AG04449 (cell line): ENCODE measurements at places on chromosomes 11 and 22.

- no peak for DNase-seq
These were observed 56.0 kb downstream of the PACS1 start for GRCh38 chr11:66126064-66126463.

- no peak for DNase-seq
These were observed 16.8 kb downstream of the LRRC32 start for GRCh38 chr11:76653674-76654284.

DNA sequence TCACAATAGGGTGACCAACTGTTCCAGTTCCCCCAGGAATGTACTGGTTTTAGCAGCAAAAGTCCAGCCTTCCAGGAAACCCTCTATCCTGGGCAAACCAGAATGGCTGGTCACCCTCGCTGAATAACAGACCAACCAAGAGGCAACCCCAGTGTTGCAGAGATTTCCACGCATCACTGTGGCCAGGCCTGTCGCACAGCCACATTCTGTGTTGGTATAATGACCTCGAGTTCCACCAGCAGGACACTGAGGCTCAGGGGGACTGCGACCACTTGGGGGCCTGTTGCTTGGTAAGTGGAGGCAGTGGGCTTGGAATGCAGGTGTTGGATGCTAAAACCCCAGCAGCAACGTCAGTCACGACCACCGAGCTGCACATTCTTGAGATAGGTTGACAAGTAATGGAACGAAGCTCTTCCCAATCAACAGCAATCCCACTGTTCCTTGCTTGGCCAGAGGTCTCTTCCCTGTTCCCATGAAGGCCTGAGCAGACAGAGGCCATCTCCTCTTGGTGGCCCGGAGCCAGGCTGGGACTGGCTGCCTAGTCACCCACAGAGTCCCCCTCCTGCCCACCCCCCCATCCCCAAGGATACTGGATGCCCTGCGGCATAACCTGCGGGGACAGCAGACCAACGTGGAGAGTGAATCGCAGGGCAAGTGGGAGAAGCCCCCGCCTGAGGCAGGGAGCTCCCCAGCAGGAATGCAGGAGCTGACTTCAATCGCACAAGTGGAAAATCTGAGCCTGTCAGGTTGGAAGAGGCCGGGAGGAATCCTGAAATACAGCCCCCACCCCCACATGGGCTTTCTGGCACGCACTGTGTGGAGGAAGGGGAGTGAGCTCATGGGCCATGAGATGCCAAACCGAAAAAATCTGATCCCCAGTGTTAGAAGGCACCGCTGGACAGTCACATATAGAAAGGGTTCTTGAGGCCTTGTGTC, 43.4 kb upstream of the MN1 start:
- DNase-seq: no peak

GRCh38 chr11:129701706-129702105, 113.9 kb upstream of the TMEM45B start:
- no peak for DNase-seq

DNA sequence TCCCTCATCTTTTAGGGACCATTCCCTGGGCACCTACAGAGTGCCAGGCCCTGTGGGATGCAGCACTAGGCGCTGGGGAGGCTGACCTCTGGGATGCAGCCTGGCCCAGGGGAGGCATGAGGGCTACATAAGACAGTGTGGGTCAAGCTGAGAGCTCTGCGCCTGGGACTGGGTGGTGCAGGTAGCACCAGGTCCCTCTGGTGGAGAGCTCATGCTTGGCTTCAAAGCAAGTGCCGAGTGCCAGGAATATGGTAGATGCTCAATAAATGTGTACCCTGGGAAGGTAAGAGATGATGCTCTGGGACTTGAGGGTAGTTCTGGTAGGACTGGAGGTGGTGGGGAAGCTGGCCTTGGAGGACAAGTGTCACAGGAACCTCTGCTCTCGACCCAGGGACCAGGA, 2.0 kb upstream of the MPPED1 start:
- no peak for DNase-seq

DNA sequence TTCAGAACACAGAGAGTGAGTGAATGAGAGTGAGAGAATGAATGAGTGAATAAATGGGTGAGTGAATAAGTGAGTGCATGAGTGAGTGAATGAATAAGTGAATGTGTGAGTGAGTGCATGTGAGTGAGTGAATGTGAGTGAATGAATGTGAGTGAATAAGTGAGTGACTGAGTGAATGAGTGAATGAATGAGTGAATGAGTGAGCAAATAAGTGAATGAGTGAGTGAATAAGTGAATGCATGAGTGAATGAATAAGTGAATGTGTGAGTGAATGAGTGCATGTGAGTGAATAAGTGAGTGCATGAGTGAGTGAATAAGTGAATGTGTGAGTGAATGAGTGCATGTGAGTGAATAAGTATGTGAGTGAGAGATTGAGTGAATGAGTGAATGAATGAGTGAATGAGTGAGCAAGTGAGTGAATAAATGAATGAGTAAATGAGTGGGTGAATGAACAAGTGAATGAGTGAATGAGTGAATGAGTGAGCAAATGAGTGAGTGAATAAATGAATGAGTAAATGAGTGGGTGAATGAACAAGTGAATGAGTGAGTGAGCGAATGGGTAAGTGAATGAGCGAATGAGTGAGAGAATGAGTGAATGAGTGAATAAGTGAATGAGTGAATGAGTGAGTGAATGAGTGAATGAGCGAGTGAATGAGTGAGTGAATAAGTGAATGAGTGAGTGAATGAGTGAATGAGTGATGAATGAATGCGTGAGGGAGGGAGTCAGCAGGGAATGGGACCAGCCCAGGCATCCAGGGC, 21.3 kb upstream of the MUC5B start:
- no peak for DNase-seq

GRCh38 chr11:24965748-24966147, 468.9 kb downstream of the LUZP2 start:
- no peak for DNase-seq

- no peak for DNase-seq
These were observed 14.9 kb upstream of the ME3 start for GRCh38 chr11:86687185-86687778.

DNA sequence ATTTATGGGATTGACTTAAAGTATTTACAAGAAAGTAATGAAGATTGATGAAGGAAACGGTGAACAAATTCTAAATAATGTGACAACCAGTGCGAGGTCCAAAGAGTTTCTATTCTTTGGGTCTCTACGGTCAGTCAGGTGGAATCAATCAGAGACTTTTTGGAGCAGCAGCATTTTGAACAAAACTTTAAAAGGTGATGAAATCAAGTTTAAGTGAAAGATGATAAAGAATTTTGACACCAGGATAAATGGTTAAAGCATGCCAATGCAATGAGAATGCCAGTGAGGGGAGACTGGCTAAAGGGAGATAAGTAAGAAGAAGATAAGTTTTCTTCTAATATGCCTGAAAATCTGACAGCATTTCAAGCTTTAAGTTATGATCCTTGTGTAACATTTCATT, 67.9 kb downstream of the DCUN1D5 start:
- DNase-seq: no peak

DNA sequence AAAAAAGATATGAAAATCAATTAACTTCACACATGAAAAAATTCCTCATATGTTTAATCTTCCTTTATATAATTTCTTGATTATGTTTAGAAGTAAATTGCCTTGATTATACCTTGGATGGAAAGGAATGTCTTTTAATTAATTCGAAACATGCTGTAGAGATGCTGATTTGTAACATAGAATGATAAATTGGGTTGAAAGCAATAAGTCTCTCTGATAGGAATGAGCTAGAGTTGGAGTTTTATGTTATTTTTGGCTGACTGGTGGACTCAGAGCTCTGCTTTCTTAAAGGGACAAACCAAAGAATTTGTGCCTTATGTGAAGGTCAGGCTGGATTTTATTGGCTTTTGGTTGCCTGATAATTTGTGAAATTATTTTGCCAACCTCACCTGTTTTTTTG, 94.7 kb upstream of the RAG2 start:
- DNase-seq: no peak

DNA sequence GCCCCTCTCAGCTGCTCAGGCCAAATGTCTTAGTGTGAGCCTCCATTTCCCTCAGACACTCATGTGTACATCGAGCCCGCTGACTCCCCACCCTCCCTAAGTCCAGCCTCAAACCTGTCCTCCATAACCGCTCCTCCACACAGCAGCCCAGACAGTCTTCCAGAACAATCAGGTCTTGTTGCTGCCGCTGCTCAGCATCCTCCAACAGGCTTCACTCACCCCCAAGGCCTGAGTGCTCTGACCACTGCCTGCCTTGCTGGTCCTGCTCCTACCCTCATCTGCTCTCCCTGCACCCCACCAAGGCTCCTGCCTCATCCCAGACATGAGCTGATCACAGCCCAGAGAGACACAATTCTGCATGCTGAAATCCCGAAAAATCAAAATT, 17.1 kb downstream of the PSMD13 start:
- no peak for DNase-seq

- no peak for DNase-seq
These were observed 1.5 kb downstream of the CCDC90B start for GRCh38 chr11:83284501-83285150.

DNA sequence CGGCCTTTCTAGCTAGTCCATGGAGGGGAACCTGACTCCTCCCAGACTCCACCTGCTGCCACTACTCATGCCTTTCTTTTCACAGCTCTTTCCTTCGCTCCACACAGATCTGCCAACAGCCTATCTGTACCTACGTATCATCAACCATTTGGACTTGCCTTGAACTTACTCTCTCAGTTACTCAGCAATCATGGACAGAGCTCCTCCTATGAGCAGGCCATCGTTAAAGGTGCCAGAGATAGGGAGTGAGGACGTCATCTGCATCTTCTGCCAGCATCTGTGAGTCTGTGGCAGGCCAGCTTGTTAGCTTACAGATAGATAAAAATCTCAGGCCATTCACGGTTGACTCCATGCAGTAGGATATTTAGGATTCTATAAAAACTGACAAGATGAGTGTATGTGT, 162.9 kb upstream of the ZBED5 start:
- no peak for DNase-seq

GRCh38 chr11:68269414-68270081, 2.2 kb downstream of the C11orf24 start:
- DNase-seq: no peak

DNA sequence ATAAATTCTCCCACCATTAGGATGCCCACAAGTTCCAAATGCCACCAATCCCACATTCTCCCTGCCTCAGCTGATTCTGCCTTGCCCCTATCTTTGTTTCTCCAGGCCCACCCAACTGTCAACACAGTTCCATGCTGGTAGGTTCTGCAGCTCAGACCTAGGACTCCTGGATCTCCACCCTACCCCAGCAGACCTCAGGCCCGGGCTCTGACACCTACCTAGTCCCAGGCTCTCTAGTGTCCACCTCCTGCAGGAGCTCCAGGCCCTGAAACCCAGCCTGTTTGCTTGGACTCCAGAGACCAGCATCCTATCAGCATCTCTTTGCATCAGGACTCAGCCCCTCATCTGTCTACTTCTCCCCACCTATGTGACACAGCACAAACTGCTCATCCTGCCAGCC, 86.5 kb downstream of the PDE2A start:
- DNase-seq: no peak

DNA sequence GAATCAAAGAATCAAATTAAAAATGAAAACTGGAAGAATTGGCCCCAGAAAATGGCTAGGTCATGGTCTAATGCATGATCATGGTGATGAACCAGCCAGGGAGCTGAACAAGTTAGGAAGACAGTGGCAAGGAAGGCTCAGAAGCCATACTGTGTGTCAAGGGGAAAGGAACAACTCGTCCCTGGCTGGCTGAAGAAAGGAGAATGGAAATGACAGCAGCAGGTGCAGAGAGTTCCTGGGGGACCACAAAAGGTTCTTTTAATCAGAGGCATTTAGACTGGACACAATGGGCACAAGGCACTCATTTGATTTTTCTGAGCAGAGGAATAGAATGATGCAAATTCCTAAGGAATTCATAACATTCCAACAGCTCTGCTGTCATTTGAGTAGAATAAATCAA, 209.9 kb downstream of the LARGE1 start:
- no peak for DNase-seq

- DNase-seq: no peak
These were observed 711 bp downstream of the FDX1 start for GRCh38 chr11:110430267-110431050.

GRCh38 chr11:29227811-29228210, 789.0 kb downstream of the KCNA4 start:
- no peak for DNase-seq

DNA sequence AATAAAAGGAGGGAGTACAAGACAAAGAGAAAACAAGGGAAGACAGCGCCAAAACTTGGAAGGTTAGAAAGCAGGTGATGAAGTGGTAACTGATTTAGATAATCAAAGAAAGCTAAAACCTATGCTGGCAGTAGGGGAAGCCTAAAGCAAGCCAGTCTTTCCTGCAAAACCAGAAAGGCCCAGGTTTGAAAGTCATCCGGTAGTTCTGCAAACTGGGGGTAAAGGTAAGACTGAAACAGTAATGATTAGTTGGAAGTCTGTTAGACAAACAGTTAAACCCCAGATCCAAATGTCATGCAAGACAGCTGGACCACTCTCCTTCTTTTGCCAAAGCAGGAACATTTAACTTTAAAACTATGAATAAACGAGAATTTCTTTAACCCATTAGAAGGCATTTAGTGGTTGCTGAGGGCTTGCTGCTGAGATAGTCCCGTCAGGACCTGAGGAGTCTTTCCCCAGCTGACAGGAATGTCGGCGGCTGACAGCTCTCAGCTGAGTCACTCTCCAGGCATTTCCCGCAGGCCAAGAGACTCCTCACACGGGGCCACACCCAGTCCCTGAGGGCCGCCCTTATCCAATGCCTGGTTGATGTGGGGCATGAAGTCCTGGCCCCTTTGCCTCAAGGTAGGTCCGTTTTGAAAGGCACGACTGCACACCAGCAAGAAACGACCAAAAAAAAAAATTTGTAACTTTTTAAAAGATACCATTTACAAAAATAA, 36.3 kb upstream of the CFAP300 start:
- DNase-seq: peak; percentile 36

DNA sequence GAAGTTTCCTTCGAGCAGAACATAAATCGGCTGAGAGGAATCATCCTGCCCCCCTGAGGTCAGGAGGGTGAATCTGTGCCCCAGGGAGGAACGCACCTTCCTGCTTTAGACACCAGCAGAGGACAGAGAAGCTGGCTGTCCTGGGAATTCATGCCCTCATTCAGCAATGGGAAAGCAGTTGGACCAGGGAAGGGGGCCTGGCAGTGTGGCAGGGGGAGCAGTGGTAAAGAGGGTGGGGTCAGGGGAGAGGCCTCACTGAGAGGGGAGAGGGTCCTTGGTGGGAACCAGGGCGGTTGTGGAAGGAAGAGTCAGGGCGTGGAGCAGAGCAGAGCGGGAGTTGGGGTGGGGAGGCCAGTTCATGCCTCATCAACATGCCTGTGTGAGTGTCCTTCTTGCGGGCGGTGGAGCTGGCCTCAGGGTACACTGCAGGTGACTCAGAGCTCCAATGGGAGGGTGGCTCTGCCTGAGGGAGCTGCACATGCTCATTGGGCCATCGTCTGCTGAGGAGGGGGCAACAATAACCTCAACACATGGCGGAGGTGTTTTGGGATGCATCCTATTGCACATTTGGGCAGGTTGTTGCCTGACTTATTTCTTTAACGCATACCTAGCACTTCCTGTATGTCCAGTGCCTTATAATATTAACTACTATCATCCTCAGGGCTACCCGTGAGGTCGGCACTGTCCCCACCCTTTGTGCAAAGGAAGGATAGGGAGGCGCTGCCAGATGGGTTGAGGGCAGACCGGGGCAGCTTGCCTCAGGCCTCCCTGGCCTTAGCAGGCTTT, 23.2 kb downstream of the MED15 start:
- no peak for DNase-seq
